ENCODE measurements at places on chromosomes 4 and X.

DNA sequence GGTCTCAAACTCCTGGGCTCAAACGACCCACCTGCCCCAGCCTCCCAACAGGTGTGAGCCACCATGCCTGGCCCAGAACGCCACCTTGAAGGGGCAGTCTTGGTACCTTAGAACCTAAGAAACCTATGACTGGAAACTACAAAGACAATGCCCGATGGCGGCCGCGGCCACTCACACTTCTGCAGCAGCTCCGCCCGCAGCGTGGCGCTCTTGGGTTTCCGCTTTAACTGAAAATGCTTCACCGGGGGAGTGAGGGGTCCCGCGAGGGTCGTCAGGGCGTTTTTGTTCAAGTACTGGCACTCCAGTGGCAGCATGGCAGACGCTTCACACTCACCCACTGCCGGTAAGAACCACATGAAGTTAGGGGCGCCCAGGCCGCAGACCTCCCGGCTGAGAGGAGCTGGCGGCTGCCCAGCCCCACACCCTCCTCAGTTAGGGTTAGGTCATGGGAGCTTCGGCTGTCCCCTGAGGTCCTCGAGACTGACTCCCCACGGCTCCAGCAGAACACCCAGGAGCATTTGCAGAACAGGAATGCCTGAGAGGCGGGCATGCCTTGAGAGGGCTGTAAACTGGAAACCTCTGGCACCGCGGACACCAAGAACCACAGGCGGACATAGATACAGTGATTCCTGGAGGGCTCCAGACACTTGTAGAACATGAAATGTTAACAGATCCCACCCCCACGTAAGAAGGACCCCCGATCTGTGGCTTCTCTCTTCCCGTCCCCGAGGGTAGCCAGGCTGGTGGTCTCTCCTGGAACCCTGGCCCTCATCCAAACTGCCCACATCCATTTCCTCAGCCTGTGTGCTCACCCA, 19.0 kb downstream of the NELFA start:
- no peak for DNase-seq

GRCh38 chrX:69614886-69615285, 1.0 kb upstream of the EDA start:
- no peak for DNase-seq

DNA sequence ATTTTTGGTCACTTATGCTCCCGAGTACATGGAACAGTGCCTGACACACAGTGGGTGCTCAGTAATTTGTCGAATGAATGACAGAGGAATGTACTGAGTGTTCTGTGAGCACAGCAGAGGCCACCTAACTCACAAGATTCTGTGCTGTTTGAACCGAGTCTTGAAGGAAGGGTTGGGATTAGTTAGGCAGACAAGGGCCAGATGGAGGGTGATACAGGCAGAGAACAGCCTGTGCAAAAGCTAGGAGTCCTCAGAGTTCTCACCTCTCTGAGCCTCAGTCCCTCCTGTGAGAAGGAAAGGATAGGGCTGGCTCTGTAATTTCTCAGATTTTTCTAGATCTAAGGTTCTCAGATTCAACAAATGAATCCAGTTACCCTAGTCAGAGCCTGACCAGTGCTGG, 108.8 kb downstream of the NHSL2 start:
- no peak for DNase-seq

- DNase-seq = no peak
These were observed 23.5 kb upstream of the IL2 start for GRCh38 chr4:122479935-122480416.

- no peak for DNase-seq
These were observed 1651.9 kb downstream of the C4orf33 start for GRCh38 chr4:130747842-130748241.

- DNase-seq = no peak
These were observed 11.7 kb downstream of the MEPE start for GRCh38 chr4:87844452-87844851.

- DNase-seq = no peak
These were observed 294.9 kb upstream of the PRPS2 start for GRCh38 chrX:12496343-12496742.

- DNase-seq = no peak
These were observed 906.5 kb downstream of the FAT4 start for GRCh38 chr4:126221282-126221681.

GRCh38 chrX:97155816-97156215, 272.1 kb downstream of the RPA4 start:
- no peak for DNase-seq

DNA sequence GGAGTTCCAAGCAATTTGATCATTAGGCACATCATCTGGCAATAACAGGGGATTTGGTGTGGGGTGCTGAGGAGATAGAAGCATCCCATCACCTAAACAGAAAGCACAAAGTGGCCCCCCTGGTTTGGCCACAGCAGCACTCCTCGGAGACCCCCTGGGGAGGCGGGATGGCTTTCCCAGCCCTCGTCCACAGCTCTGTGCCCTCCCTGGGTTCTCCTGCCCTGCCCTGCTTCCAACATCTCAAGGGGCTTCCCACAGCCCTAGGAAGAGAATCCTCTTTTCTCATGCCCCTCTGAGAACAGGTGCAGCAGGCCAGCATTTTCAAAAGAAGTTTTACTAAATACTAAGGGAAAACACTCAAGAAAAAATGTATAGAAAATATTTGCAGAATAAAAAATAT, 12.8 kb downstream of the ATP5ME start:
- no peak for DNase-seq

- DNase-seq = no peak
These were observed 22.7 kb downstream of the PALLD start for GRCh38 chr4:168519576-168519975.

- peak; percentile 77 for DNase-seq
These were observed 20.5 kb downstream of the TRIM61 start for GRCh38 chr4:164956766-164957643.

DNA sequence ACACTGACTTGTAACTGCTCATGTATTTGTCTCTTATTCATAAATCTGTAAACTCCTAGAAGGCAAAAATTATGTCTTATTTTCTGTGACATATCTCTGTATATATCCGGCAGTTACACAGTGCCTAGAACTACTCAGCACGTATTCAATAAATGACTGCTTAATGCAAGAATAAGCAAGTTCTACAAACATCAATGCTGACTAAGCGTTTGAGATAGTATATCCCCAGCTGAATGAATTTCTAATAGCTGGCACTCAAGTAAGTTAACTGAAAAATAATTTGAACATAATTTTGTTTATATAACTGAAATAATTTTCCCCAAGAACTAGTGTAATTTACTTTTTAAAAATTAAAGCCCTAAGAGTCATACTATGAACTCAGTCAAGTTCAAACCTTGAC, 113.7 kb downstream of the ARAP2 start:
- no peak for DNase-seq

- DNase-seq = no peak
These were observed 28.7 kb downstream of the IL13RA1 start for GRCh38 chrX:118756101-118756500.

DNA sequence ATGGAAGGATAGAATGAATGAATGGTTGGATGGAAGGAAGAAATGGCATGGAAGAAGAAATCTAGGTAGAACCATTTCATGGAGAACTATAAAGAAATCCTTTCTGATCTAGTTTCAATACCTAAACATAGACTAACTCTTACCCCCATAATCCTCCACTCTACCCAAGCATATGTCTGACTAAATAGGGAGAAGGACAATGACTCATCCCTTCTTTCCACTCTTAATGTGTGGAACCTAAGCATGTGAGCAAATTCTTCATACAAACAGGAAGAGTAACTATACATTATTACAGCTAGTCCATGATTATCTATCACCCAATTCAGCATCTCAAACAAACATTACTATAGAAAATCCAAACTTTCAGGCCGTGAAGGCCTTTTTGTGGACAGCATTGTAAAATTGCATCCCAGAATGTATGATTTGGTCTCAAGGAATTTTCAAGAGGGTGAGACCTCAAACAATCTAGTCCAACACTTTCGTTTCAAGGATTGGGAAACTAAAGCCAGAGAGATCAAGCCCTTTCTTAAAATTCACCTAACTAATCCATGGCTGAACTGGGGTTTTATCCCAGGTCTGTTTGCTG, 11.2 kb downstream of the C1QTNF7 start:
- no peak for DNase-seq

- DNase-seq = peak; percentile 44
These were observed 42.2 kb upstream of the HGFAC start for GRCh38 chr4:3399277-3400194.

DNA sequence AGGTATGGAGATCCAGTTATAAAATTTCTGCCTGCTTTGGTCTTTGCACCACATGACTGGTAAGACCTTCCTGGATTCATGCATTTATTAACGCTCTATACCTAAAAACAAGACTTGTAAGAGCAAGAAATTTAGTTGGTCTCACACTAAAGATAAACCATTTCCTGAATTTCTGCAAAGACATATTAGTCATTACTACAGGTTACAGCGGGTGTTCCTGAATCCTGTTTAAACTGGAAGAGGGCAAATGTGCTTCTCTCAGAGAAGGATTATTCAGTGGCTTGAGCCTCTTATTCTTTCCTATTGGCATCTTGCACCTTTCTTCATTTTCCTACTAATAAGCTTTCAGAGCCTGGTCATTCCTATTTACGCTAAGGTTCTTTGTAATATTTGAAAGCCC, 397.6 kb upstream of the TENM3 start:
- DNase-seq = no peak

GRCh38 chrX:31713120-31713519, 641.3 kb upstream of the FTHL17 start:
- DNase-seq = no peak

DNA sequence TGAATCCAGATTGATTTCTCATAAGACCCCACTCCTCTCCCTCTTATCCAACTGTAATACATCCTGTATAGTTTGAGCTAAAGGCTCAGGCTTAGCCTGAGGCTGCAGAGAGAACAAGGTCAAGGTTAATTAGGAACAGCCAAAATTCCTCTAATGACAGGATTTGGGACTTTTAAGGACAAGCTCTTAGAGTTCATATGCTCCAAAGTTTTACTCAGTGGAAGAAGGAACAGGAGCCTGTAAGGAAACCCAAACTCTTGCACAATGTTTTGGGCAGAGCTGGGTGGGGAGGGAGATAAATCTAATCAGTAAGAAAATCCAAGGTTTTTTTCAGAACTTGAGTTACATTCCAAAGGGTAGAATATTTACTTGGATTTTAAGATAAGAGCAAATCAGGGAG, 238.8 kb downstream of the QDPR start:
- no peak for DNase-seq

GRCh38 chrX:134868771-134869495, 121.9 kb upstream of the SMIM10 start:
- no peak for DNase-seq

- DNase-seq = no peak
These were observed 1364.1 kb downstream of the ARAP2 start for GRCh38 chr4:34880246-34880645.

GRCh38 chr4:48827622-48828021, 3.3 kb upstream of the OCIAD1 start:
- DNase-seq = no peak

- no peak for DNase-seq
These were observed 28.8 kb downstream of the CCNI start for GRCh38 chr4:77047037-77047436.

- no peak for DNase-seq
These were observed 308.0 kb downstream of the PPP3CA start for GRCh38 chr4:101039367-101039766.

GRCh38 chr4:84957514-84958420, 8.7 kb downstream of the WDFY3 start:
- DNase-seq = no peak

DNA sequence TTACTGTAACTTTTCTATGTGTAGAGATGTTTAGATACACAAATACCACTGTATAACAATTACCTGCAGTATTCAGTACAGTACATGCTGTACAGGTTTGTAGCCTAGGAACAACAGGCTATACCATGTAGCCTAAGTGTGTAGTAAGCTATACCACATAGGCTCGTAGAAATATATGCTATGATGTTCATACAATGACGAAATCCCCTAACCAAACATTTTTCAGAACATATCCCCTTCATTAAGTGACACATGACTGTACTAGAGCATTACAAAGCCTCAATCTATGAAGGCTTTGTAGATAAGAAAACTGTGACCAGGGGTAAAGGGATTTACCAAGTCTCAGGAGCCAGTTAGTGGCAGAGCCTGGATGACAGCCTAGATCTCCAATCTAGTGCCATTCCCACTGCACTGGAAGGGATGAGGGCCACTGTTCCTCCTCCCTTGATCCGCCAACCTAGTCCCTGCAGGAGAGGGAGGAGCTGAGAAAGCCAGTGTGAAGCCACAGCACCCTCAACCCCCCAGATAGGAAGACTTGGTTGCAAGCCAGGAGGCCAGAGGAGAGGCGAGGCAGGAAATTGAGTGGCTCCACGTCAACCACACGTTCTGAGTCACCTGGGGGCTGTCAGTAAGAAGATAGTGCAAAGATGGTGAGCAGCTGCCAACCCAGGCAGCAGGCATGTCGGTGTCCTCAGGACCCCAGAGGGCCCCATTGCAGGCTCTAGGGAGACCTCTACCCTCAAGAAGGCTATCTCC, 227.7 kb downstream of the BCOR start:
- DNase-seq = no peak

DNA sequence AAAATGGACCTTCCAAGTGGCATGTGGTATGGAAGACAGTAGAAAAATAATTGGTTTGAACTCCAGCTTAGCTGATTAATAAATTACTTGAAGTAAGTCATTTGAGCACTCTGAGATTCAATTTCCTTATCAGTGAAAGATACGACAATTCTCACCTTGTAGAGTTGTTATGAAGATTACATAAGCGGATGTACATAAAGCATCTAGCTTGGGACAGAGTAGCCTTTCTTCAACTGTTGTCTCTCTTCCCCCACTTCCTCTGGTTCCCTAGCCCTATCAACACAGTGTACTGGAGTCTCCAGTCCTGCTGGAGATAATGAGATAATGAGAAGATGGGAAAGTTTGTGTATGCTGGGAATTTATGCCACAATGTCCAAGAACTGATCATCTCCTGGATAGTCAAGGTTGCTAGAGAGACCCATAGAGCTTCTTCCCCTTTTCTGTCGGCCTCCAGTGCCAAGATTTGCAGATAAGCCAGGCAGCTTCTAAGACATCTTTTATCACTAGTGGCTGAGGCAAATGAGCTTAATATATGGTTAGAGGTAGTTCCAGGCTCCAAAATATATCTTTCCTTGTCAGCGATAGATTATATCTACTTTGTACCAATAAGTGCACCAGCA, 33.9 kb downstream of the VSIG4 start:
- DNase-seq = peak; percentile 0

DNA sequence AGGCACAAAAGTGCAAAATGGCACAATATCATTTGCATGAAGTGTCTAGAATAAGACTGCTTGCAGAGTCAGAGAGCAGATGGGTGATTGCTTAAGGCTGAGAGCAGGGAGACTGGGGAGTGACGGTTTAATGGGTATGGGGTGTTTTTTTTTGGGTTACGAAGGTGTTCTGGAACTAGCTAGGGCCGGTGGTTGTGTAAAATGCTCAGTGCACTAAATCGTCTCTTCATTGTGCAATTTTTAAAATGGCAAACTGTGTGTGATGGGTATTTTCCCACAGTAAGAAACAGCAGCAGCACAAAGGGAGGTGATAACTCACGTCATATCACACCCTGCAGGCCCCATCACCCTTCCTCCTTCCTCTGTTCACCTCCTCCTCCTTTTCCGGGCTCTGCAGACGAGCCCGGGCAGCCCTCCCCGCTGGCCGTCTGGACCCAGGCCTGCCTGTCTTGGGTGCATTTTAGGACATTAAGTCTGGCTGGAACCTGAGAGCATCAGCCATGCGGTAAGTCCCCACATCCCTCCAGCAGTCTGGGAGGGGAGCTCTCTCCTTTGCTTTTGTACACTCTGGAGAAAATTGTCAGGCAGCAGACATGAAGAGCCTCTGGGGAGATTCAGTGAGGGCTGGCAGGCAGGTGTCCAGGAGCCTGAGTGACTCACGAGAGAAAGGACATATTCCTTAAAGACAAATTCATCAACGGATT, 42.7 kb downstream of the ASMT start:
- no peak for DNase-seq

GRCh38 chr4:54819034-54819433, 161.3 kb downstream of the KIT start:
- no peak for DNase-seq

All from midbrain (tissue), 1 donor.